Transverse colon (tissue), 4 donors: ENCODE measurements at places on chromosomes 7 and 10.

- no peak for DNase-seq
- H3K27ac ChIP-seq, result peak overlapping the region; percentile 38
- no peak overlapping the region for H3K4me3 ChIP-seq
- peaks cover 19% of the 10 kb centered on the region for H3K4me1 ChIP-seq
Measured at GRCh38 chr7:36658335-36659171, 65.7 kb downstream of the AOAH start.

DNA sequence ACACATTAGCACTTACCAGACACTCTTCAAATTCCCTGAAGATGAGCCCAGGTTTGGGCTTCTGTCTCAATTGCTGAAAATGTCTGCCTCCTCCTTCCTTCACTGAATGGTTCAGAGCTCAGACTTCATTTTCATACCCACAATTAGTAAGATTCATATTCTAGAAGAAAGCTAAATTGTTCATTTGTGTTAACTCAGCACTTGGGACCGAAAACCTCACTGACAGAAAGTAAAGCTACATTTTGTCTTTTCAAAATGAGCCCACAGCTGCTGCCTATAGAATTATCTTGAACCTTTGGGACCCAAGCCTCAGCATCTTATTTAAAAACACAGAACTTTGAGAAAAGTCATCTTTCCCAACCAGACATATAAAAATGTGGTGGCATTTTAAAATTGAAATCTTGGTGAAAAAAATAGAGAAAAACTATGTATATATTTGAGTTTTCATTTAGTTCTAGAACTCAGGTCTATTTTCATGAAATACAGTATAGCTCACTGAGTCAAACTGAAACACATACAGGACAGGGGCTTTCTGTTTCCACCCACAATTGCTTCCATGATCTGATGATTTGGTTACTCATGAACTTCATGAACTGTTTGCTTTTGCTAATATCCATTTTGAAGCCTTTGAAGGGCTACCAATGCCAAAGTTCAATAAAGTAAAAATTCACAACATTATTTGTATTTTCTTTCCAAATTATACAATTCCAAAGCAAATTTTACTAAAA lies 119.1 kb upstream of the PFKP start:
- H3K4me3 ChIP-seq, result no peak overlapping the region
- no peaks in the 10 kb centered on the region for H3K36me3 ChIP-seq
- no peak overlapping the region for H3K27ac ChIP-seq
- peaks cover 9% of the 10 kb centered on the region for H3K27me3 ChIP-seq
- H3K4me1 ChIP-seq, result no peaks in the 10 kb centered on the region

GRCh38 chr7:128019288-128019687 lies 11.9 kb downstream of the LRRC4 start:
- H3K4me1 ChIP-seq, result no peaks in the 10 kb centered on the region
- DNase-seq, result no peak
- no peaks in the 10 kb centered on the region for H3K36me3 ChIP-seq
- H3K4me3 ChIP-seq, result no peak overlapping the region
- no peaks in the 10 kb centered on the region for H3K27me3 ChIP-seq

- peaks cover 9% of the 10 kb centered on the region for H3K4me1 ChIP-seq
- no peaks in the 10 kb centered on the region for H3K36me3 ChIP-seq
- no peak overlapping the region for H3K27ac ChIP-seq
Measured at GRCh38 chr10:24331457-24331856, 122.5 kb downstream of the KIAA1217 start.

DNA sequence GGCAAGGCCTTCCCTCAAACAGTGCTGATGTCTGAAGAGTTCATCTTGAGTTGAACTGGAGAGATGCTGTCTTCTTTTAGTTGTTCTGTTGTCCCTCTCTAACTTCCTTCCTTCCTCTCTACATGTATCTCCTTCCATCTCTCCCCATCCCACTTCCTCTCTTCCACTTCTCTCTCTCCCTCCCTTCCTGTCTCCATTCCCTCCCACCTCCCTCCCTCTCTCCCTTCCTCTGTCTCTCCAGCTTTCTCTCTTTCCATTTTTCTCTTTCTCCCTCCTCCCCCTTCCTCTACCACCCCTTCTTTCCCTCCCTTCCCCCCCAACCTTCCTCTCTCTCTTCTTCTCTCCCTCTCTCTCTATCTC lies 40.7 kb upstream of the TNS3 start:
- H3K4me1 ChIP-seq, result peaks cover 14% of the 10 kb centered on the region
- no peaks in the 10 kb centered on the region for H3K36me3 ChIP-seq
- H3K27ac ChIP-seq, result peak overlapping the region; percentile 67
- no peak overlapping the region for H3K4me3 ChIP-seq
- H3K27me3 ChIP-seq, result no peaks in the 10 kb centered on the region
- no peak for DNase-seq

DNA sequence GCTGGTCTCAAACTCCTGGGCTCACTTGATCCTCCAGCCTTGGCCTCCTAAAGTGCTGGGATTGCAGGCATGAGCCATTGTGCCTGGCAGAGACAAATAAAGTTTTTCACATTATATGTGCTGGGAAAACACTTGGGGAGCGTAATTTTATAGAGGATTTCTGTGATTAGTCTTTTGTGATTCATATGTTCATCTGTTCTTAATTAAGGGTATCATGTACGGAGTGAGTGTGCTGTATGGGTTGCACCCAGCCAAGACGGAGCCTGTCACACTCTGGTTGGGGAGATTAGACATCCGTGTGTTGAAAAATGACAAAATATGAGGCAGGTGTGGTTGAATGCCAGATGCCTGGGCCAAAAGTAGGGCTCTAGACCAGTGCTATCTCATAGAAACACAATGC lies 10.3 kb downstream of the ADRB1 start:
- H3K4me3 ChIP-seq, result no peak overlapping the region
- no peak overlapping the region for H3K27ac ChIP-seq
- peaks cover 15% of the 10 kb centered on the region for H3K27me3 ChIP-seq
- no peaks in the 10 kb centered on the region for H3K4me1 ChIP-seq
- H3K36me3 ChIP-seq, result no peaks in the 10 kb centered on the region

DNA sequence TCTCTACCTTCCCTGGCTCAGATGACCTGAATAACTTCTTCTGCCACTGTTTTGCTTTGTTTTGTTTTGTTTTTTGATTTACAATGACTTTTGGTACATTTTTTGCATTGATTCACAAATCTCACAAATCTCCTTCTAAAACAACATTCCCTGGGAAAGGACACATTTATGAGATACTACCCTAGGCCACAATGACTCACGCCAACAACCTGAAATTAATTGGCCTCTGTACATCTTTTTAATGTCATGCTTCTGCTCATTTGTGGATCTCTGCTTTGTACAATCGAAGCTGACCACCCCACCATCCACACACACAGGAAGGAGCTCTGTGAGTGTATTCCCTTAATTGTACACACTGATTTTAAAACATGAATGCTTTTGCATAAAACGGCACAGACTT lies 156.7 kb upstream of the PFKP start:
- no peak overlapping the region for H3K27ac ChIP-seq
- no peak overlapping the region for H3K4me3 ChIP-seq
- H3K36me3 ChIP-seq, result no peaks in the 10 kb centered on the region
- no peaks in the 10 kb centered on the region for H3K27me3 ChIP-seq
- DNase-seq, result no peak

DNA sequence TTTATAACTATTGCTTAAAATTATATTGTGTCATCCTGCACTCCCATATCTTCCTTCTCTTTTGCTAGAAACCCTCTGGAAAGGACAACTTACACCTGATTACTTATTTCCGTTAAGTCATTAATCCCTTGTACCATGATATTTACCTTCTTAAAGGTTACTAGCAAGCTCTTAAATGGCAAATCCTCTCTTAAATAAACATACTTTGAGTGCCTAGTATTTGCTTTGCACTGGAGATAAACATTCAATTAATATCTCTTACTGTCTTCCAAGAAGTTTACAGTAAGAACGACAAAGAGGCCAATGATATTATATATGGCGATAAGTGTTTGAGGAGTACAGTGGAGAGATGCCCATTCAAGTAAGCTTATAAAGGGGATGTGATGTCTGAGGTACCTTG lies 278.3 kb downstream of the HGF start:
- no peaks in the 10 kb centered on the region for H3K36me3 ChIP-seq
- no peaks in the 10 kb centered on the region for H3K4me1 ChIP-seq
- no peaks in the 10 kb centered on the region for H3K27me3 ChIP-seq
- no peak overlapping the region for H3K27ac ChIP-seq
- no peak for DNase-seq
- H3K4me3 ChIP-seq, result no peak overlapping the region

- H3K4me3 ChIP-seq, result no peak overlapping the region
- DNase-seq, result no peak
- peaks cover 3% of the 10 kb centered on the region for H3K4me1 ChIP-seq
- H3K27me3 ChIP-seq, result peaks cover 37% of the 10 kb centered on the region
- no peak overlapping the region for H3K27ac ChIP-seq
Measured at GRCh38 chr10:46560952-46561351, 4.5 kb upstream of the GPRIN2 start.

DNA sequence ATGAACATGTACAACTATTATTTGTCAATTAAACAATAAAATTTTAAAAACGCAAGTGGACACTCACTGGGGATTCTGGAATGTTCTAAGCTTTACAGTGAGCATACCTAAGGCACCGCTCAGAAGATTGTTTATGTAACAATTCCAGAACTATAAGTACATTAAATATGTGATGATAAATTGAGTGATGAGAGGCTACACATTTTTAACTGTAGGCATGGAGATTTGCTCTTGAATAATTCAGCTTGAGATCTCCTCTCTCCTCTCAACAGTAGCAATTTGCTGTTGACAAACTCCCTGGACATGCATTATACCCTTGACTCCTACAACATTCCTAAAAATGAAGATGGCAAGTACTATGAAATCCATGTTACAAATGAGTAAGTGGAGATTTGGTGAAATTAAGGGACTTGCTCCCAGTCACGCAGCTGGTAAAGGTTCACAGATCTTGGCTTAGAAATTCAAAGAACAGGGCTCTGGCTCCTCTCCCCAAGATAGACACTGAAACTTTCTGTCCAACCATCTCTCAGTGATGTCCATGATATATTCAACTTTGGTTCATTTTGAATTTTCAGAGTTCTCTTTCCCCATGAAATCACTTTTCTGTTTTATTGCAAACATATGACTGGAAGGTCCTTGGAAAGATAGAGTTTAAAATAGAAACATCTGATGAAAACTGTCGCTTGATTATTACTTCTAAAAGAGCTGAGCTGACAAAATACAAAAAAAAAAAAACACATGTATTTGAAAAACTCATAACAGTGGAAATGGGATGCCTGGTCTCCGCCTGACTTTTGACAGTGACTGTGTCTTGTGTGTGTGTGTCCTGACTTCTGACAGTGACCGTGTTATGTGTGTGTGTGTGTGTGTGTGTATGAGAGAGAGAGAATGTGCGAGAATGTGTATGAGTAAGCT lies 488.3 kb downstream of the TNS3 start:
- no peak overlapping the region for H3K4me3 ChIP-seq
- no peak overlapping the region for H3K27ac ChIP-seq
- H3K4me1 ChIP-seq, result no peaks in the 10 kb centered on the region
- no peak for DNase-seq
- H3K27me3 ChIP-seq, result no peaks in the 10 kb centered on the region

DNA sequence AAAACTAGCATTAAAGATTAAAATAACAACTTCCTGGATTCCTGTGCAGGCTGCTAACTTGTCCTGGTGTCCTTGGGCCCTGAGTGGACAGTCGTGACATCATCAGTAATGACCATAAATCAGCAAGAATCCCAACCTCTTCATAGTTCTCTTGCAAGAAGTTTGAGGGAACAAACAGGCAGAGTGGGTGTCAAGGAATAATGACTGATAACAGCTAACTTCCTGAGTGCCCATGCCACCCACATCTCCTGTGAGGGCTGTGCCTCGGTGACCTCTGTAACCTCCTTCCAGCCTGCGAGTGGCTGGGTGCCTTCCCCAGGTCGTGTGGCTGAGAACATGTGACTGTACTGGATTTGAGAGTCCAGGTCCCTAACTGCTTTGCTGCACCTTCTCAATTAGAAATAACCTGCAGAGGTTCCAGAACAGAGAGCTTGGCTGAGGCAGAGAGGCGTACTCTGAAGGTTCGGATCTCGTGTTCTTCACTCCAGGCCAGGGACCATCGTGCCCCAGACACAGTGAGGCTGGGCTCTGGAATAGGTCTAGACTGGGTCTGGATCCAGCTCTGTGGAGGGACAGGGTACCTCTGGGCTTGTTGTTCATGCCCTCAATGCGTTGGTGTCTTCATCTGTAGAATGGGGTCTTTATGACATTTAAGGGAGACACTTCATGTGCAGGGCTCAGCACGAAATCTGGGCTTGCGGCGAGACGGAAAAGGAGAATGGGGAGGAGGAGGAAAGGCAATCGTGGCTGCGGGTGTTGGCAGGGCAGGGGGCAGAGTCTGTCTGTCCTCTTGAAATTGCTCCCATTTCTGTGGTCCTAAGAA lies 313.1 kb upstream of the ZNF32 start:
- H3K4me3 ChIP-seq, result no peak overlapping the region
- no peaks in the 10 kb centered on the region for H3K36me3 ChIP-seq
- H3K27me3 ChIP-seq, result no peaks in the 10 kb centered on the region
- no peak for DNase-seq

- no peaks in the 10 kb centered on the region for H3K4me1 ChIP-seq
- H3K4me3 ChIP-seq, result no peak overlapping the region
- no peaks in the 10 kb centered on the region for H3K27me3 ChIP-seq
- DNase-seq, result no peak
- no peak overlapping the region for H3K27ac ChIP-seq
Measured at GRCh38 chr10:26730552-26730951, 33.1 kb downstream of the PDSS1 start.

GRCh38 chr7:469563-469961 lies 50.1 kb downstream of the PDGFA start:
- no peak overlapping the region for H3K27ac ChIP-seq
- H3K27me3 ChIP-seq, result no peaks in the 10 kb centered on the region
- H3K4me1 ChIP-seq, result no peaks in the 10 kb centered on the region
- no peak overlapping the region for H3K4me3 ChIP-seq

GRCh38 chr10:7706534-7707073 lies 3.5 kb downstream of the ITIH2 start:
- H3K27me3 ChIP-seq, result peaks cover 2% of the 10 kb centered on the region
- H3K36me3 ChIP-seq, result no peaks in the 10 kb centered on the region
- no peak overlapping the region for H3K27ac ChIP-seq
- no peaks in the 10 kb centered on the region for H3K4me1 ChIP-seq
- H3K4me3 ChIP-seq, result no peak overlapping the region

DNA sequence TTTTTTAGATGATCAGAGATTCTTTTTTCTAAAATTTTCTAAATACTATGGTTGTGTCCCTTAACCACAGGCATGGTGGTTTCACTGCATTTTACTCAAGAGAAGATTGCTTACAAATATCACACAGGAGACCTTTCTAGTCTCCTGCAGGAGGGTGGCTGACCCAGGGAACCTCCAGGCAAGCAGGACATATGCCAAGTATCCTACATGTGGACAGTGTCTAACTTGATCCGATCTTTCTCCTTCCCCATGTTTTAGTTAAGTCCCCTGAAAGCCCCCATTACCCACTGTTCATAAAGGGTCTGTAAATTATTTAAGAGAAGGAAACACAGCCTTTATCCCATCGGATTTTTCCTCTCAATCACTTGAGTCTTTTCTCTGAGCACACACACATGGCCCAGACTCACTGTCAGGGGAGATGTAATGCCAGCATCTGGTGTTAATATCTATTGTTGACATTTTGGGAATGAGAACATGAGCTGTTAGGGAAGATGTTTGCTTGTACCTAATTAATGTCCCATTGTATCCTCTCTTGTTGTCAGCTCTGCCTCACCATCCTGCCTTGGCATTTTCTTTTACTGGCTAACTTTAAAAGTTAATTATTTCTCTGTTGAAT lies 755.2 kb downstream of the AUTS2 start:
- no peak overlapping the region for H3K27ac ChIP-seq
- no peaks in the 10 kb centered on the region for H3K27me3 ChIP-seq
- no peaks in the 10 kb centered on the region for H3K4me1 ChIP-seq
- DNase-seq, result no peak
